ENCODE measurements at places on chromosomes 6 and 20. TPM values are rescaled to one million over a fixed set of nuclear protein-coding genes. Genes with fewer than 3 reads are reported as not detected.
A peak's percentile ranks its signal among the peaks of the same experiment; 100 is the strongest.

- H3K27ac ChIP-seq = peak overlapping the region; percentile 90
- no peaks in the 10 kb centered on the region for H3K36me3 ChIP-seq
- H3K4me3 ChIP-seq = no peak overlapping the region
- H3K4me1 ChIP-seq = peaks cover 10% of the 10 kb centered on the region
- no peaks in the 10 kb centered on the region for H3K27me3 ChIP-seq
These were observed 59.9 kb downstream of the FOXA2 start for GRCh38 chr20:22524393-22525015.

GRCh38 chr6:161889324-161889723, 615.5 kb upstream of the AGPAT4 start:
- no peak for DNase-seq
- H3K36me3 ChIP-seq = no peaks in the 10 kb centered on the region
- H3K4me3 ChIP-seq = no peak overlapping the region
- peaks cover 3% of the 10 kb centered on the region for H3K4me1 ChIP-seq
- H3K27ac ChIP-seq = no peak overlapping the region
- no peaks in the 10 kb centered on the region for H3K27me3 ChIP-seq

- DNase-seq = peak; percentile 77
- H3K27me3 ChIP-seq = no peaks in the 10 kb centered on the region
- H3K27ac ChIP-seq = peak overlapping the region; percentile 46
- H3K36me3 ChIP-seq = no peaks in the 10 kb centered on the region
- H3K4me3 ChIP-seq = no peak overlapping the region
- H3K4me1 ChIP-seq = peaks cover 6% of the 10 kb centered on the region
These were observed 76.6 kb downstream of the CEBPB start for GRCh38 chr20:50267041-50267865.

DNA sequence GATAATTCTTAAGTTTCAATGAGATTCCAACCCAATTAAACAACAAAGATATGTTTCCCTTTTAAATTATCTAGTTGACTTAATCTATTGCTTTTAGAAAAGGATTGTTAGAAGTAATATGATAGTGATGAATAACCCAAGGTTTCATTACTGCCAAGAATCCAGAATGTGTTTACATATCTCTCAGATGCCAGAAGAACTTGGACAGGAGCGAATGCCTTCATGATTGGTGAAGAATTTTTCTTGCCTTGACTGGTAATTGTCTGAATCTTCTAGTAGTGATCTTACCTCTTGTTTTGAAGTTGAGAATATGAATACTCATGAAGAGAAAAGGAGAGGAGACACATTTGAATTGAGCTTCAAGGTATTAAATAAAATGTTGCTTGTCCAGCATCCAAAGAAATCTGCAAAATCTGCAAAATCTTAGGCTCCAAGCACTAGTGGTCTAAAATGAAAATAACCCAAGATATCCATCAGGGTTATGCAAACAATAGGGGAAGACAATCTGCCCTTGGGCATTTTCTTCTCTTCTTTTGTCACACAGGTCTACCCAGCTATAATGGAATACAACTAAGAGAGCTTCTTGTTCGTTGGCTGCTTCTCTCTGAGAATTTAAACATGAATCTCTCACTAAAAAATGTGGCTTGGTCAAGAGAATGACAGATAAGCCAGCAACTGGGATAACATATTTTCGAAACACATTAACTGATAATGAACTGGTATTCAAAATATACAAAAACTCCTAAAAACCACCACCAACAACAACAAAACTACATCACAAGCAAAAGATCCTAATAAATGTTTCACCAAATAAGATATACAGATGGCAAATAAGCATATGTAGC, 928.9 kb downstream of the EYS start:
- DNase-seq = no peak
- no peak overlapping the region for H3K4me3 ChIP-seq
- no peaks in the 10 kb centered on the region for H3K27me3 ChIP-seq
- H3K36me3 ChIP-seq = no peaks in the 10 kb centered on the region

DNA sequence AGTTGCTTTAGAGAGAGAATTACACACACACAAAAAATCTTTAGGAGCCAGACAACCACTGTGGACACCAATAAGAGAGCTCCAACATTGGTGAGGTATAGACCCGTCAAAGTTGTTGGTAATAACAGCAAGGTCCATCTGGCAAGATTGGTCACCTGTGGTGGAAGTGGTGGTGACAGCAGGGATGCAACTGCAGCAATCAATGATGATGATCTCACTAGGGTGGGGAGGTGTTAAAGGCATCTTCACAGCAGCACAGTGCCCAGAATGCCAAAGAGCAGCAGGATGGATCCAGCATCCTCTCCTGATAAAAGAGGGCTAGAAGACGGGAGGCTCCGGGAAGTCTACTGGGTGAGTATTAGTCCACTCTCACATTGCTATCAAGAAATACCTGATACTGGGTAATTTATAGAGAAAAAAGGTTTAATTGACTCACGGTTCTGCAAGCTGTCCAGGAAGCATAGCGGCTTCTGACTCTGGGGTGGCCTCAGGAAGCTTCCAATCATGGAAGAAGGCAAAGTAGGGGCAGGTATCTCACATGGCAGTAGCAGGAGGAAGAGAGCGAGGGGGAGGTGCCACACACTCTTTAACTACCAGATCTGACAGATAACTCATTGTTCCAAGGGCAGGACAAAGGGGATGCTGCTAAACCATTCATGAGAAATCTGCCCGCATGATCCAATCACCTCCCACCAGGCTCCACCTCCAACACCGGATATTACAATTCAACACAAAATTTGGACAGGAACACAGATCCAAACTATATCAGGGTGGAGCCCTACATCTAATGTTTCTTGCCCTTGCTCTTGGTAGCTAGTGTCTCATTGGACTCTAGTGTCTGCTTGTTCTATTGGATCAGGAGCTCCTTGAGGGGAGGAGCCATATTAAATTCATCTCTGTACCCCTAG, 48.9 kb downstream of the KLHL31 start:
- DNase-seq = no peak
- no peaks in the 10 kb centered on the region for H3K27me3 ChIP-seq
- H3K36me3 ChIP-seq = no peaks in the 10 kb centered on the region
- H3K27ac ChIP-seq = peak overlapping the region; percentile 67
- H3K4me1 ChIP-seq = peaks cover 7% of the 10 kb centered on the region

GRCh38 chr6:129009851-129010250, 126.9 kb downstream of the LAMA2 start:
- H3K36me3 ChIP-seq = no peaks in the 10 kb centered on the region
- DNase-seq = no peak
- H3K27me3 ChIP-seq = no peaks in the 10 kb centered on the region
- no peak overlapping the region for H3K4me3 ChIP-seq
- H3K27ac ChIP-seq = no peak overlapping the region
- no peaks in the 10 kb centered on the region for H3K4me1 ChIP-seq

Gene HMGCLL1
- total RNA-seq = 2.0 TPM

Gene CST2
- not detected for total RNA-seq
